Activated effector memory CD4-positive, alpha-beta T cell treated with anti-CD3 and anti-CD28 coated beads, Interleukin-2, amount 50 U/mL, for 16 hours (primary cell): ENCODE measurements at places on chromosomes 4 and X.

DNA sequence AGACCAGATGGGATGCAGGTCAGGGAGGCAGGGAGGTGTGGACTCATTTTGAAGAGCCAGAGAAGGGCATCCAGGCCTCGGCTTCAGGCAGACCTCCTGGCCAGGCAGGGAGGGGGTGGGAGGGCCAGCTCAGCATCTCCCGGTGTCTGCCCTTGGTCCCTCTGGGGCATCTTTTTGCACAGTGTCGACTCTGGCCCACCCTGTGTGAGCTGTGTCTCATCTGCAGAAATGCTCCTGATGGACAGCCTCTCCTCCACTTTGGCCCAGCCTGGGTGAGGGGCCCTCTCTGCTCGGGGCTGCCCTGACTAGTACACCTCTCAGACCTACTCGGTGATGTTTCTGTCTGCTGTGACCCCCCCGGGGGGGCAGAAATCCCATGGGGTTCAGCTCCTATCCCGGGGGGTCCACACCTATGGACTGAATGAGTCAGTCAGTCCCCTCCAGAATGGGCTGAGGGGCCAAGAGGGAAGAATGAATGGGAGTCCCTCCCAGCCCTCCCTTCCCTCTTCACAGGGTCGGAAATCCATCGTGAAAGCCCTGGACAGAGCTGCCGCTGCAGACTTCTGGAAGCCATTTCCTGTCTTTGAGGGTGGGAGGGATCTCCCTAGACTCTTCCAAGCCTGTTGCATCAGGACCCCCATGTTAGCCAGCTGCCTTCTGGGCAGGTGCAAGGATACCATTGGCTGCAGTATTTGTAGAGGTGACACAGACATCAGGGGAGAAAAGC lies 196.7 kb upstream of the PSAPL1 start:
- no peak for DNase-seq

DNA sequence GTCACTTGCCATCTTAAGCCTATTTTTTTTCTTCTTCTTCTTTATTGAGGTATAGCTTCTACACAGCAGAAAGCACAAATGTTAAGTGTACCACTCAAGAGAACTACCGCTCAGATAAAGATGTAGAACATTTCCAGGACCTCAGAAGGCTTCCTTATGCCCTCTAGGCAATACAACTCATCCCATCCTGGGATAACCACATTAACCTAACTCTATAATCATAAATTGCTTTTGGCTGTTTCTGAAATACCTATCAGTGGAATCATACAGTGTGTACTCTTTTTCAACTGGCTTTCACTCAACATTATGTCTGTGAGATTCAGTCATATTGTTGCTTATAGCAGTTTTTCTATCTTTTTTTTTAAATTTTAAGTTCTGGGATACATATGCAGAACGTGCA lies 51.7 kb downstream of the ARFIP1 start:
- no peak for DNase-seq

GRCh38 chrX:1899841-1900240 lies 285.0 kb downstream of the ASMT start:
- DNase-seq = peak; percentile 17

DNA sequence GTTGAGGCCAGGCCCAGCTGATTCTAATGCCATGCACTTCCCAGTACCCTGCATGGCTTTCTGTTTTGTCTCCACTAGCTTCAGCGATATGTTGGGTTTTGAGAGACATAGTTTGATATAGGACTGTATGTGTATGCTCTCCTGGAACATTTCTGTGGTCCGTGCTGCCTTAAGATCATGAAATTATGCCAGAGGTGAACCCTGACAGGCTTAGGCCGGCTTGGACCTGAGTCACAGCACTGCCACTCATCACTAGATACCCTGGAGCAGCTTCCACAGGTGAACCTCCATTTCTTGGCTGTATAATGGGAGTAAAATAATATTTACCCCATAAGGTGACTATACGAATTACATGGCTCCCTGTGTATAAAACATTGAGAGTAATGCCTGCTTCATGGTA lies 6.4 kb downstream of the SGMS2 start:
- DNase-seq = no peak

DNA sequence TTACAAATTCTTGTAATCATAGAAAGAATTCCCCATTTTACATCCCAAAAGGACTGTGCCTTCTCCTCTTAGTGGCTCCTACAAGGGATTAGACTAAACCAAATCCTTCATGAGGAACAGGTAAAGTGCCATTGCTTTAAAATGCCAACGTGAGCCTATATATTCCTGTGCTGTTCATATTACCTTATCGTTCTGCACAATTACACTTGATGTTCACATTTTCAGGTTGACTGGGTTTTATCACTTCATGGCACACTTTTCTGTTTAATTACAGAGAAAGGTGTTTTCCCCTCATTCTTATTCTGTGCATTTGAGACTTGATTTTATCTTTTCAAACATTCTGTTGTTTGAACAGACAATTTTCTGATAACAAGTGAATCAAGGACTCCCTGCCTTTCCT lies 645.6 kb upstream of the FTHL17 start:
- no peak for DNase-seq

GRCh38 chr4:169412046-169412445 lies 141.3 kb upstream of the SH3RF1 start:
- DNase-seq = no peak

- no peak for DNase-seq
Observed at GRCh38 chrX:42809569-42809968, 31.6 kb upstream of the PPP1R2C start.

- no peak for DNase-seq
Observed at GRCh38 chr4:145498430-145498829, 16.8 kb downstream of the SMAD1 start.
